Sigmoid colon (tissue), 7 donors: ENCODE measurements at places on chromosomes 7 and 10. TPM values are rescaled to one million over a fixed set of nuclear protein-coding genes. Genes with fewer than 3 reads are reported as not detected.
A peak's percentile ranks its signal among the peaks of the same experiment; 100 is the strongest.

SEC24C gene
- polyA plus RNA-seq: 52.3 TPM

HPSE2 gene
- 0.52 TPM for polyA plus RNA-seq

DNA sequence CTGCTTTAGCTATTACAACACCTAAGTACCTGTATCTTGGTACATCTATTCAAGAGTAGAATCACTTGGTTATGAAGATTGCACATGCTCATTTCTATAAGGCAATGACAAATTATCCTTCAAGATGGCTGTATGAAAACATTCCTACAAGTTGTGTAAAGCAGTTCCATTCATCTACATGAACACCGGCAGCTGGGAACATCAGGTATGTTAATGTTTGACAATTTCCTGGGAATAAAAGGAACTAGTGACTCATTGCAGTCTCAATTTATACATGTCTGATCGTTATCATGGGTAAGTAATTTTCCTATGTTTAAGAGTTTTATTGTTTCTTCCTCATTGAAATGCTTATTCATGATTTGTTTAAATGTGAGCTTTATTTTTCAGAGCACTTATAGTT lies 203.2 kb upstream of the SEMA3E start:
- H3K4me3 ChIP-seq: no peak overlapping the region
- no peaks in the 10 kb centered on the region for H3K4me1 ChIP-seq
- H3K36me3 ChIP-seq: no peaks in the 10 kb centered on the region
- no peak for DNase-seq
- H3K27me3 ChIP-seq: no peaks in the 10 kb centered on the region

- H3K36me3 ChIP-seq: no peaks in the 10 kb centered on the region
- no peak for DNase-seq
- no peaks in the 10 kb centered on the region for H3K27me3 ChIP-seq
- H3K4me3 ChIP-seq: no peak overlapping the region
- no peak overlapping the region for H3K27ac ChIP-seq
Measured at GRCh38 chr7:12127455-12127854, 83.6 kb upstream of the TMEM106B start.

CCZ1 gene
- polyA plus RNA-seq: 55.1 TPM

- no peak for DNase-seq
- no peak overlapping the region for H3K4me3 ChIP-seq
- no peaks in the 10 kb centered on the region for H3K27me3 ChIP-seq
Measured at GRCh38 chr7:51081270-51081890, 235.2 kb downstream of the COBL start.

DNA sequence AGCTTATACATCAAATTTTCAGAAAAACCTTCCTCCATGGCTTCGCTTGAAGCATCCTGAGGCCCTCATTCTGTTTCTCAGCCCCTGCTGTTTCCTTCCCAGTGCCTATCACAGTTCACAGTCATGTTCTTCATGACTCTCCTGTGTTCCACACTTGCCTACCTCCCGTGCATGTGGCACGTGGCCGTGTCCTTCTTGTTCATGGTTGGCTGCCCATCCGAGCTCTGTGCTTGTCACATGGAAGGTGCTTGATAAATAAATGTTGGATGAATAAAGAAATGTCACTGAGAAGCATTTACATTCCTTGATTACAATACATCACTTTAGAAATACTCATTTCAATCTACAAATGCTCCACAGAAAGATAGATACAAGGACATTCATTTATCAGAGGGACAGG lies 23.7 kb upstream of the EGFR start:
- H3K27ac ChIP-seq: no peak overlapping the region
- H3K36me3 ChIP-seq: no peaks in the 10 kb centered on the region
- no peak overlapping the region for H3K4me3 ChIP-seq
- H3K27me3 ChIP-seq: no peaks in the 10 kb centered on the region

GRCh38 chr10:50619882-50620281 lies 3.9 kb downstream of the SGMS1 start:
- H3K4me1 ChIP-seq: peaks cover 36% of the 10 kb centered on the region
- no peak overlapping the region for H3K4me3 ChIP-seq
- no peak for DNase-seq
- H3K27ac ChIP-seq: peak overlapping the region; percentile 4

- H3K4me3 ChIP-seq: no peak overlapping the region
- no peak overlapping the region for H3K27ac ChIP-seq
- H3K27me3 ChIP-seq: no peaks in the 10 kb centered on the region
Measured at GRCh38 chr7:44750921-44751571, 2.4 kb downstream of the ZMIZ2 start.

GRCh38 chr10:69742928-69743602 lies 58.6 kb upstream of the COL13A1 start:
- no peak overlapping the region for H3K27ac ChIP-seq
- no peaks in the 10 kb centered on the region for H3K36me3 ChIP-seq
- DNase-seq: no peak
- H3K4me3 ChIP-seq: no peak overlapping the region
- no peaks in the 10 kb centered on the region for H3K4me1 ChIP-seq

FAM180A gene
- polyA plus RNA-seq: 1.8 TPM

DNA sequence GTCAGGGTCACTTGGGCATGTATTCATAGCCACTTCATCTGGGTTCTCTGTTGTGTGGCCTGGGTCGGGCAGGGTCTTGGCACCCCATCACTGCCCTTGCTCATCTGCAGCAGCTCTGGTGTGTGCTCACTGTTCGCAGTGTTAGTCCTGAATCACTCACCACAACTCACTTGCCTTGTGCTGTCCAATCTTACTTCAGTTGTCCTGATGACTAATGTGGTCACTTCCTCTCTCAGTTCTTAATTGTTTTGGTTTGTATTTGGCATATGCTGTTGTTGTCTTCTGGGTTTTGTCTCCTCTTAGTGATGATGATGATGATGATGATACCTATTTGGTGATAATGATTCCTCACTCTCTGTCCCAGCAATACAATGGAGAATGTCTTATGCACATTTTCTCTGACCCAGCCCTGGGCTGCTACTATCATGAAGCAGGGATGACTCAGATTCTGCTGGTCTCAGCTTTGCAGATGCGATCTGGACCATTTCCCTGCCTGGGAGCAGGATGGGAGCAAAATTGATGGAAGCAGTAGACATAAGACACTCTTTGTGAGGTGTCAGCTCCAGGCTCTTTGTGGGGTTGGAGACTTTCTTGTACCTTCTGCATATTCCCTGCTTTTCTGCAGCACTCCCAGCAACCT lies 17.0 kb downstream of the ADRA2A start:
- H3K27ac ChIP-seq: no peak overlapping the region
- no peaks in the 10 kb centered on the region for H3K4me1 ChIP-seq
- no peak for DNase-seq
- H3K4me3 ChIP-seq: no peak overlapping the region
- H3K27me3 ChIP-seq: no peaks in the 10 kb centered on the region
- no peaks in the 10 kb centered on the region for H3K36me3 ChIP-seq

ANKRD61 gene
- not detected for polyA plus RNA-seq

DNA sequence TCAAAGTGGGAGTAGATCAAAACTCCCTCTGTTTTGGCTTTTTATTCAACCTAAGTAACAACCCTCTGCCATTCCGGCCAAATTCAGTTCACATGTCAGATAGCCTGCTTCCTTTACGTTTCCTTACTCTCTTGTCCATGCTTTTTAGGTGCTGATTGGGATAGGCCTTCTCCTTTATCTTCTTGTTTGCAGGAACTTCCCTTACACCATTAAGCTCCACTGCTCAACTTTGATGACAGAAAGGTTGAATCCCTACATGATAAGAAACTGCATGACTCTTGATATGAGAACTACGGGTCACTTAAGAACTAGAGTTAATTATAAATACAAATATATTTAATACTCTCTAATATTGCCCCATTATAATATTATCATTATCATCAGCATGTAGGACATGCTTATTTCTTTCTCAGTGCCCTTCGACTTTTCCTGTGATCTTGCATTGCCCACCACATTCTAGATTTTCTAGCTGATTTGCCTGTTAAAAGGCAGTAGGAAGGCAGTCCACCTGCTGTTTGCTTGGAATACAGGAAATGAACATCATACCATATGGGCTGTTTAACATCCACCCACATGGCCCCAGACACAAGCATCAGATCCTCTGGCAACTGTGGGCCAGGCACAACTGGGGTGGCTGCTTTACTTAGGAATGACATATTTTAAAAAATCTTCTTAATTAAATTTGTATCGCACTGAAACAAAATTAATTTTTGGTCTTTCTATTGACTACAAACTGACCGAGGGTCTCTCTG lies 59.7 kb upstream of the CCDC6 start:
- no peaks in the 10 kb centered on the region for H3K36me3 ChIP-seq
- no peaks in the 10 kb centered on the region for H3K27me3 ChIP-seq
- H3K4me3 ChIP-seq: no peak overlapping the region
- no peak overlapping the region for H3K27ac ChIP-seq
- no peaks in the 10 kb centered on the region for H3K4me1 ChIP-seq
- no peak for DNase-seq

ATOH7 gene
- polyA plus RNA-seq: 0.60 TPM

- H3K27me3 ChIP-seq: no peaks in the 10 kb centered on the region
- H3K4me1 ChIP-seq: no peaks in the 10 kb centered on the region
- no peak for DNase-seq
- no peak overlapping the region for H3K4me3 ChIP-seq
- no peaks in the 10 kb centered on the region for H3K36me3 ChIP-seq
Measured at GRCh38 chr10:44682507-44682906, 228.6 kb upstream of the TMEM72 start.

GRCh38 chr7:90951986-90952954 lies 312.0 kb upstream of the FZD1 start:
- H3K4me1 ChIP-seq: peaks cover 7% of the 10 kb centered on the region
- H3K27me3 ChIP-seq: no peaks in the 10 kb centered on the region
- no peak overlapping the region for H3K27ac ChIP-seq
- DNase-seq: no peak

IFIT1 gene
- 27.1 TPM for polyA plus RNA-seq

SEMA3D gene
- polyA plus RNA-seq: 0.60 TPM

- H3K4me3 ChIP-seq: no peak overlapping the region
- H3K4me1 ChIP-seq: peaks cover 33% of the 10 kb centered on the region
- no peak for DNase-seq
- no peaks in the 10 kb centered on the region for H3K36me3 ChIP-seq
- no peak overlapping the region for H3K27ac ChIP-seq
- peaks cover 95% of the 10 kb centered on the region for H3K27me3 ChIP-seq
Measured at GRCh38 chr7:157018997-157019608, 8.6 kb upstream of the MNX1 start.

GRCh38 chr7:82109288-82109687 lies 334.3 kb downstream of the CACNA2D1 start:
- H3K27me3 ChIP-seq: no peaks in the 10 kb centered on the region
- no peak for DNase-seq
- H3K4me3 ChIP-seq: no peak overlapping the region
- no peaks in the 10 kb centered on the region for H3K4me1 ChIP-seq

BHLHA15 gene
- not detected for polyA plus RNA-seq

DNA sequence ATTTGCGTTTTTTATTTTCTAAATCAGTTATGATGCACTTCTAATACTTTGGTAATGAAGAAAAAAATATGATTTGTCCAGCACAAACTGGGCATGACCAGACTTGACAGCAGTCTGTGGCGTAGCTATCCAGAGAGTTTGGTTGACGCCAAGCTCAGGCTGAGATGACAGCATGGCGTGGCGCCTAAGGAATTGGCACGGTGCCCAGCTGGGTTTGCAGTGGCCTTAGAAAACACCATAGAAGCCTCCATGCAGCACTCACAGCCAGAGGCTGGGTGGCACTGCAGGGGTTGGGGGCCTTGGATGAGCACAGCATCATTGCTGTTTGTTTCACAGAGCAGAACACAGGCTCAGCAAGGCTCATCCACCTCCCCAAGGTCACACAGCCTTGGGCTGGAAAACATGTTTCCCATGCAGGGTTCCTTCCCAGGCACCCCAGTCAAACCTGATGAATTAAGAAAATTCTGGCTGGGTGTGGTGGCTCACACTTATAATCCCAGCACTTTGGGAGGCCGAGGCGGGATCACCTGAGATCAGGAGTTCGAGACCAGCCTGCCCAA lies 88.9 kb downstream of the GTF2IRD1 start:
- H3K36me3 ChIP-seq: peaks cover 8% of the 10 kb centered on the region
- no peak overlapping the region for H3K4me3 ChIP-seq
- no peaks in the 10 kb centered on the region for H3K4me1 ChIP-seq
- no peak for DNase-seq
- H3K27me3 ChIP-seq: no peaks in the 10 kb centered on the region
- no peak overlapping the region for H3K27ac ChIP-seq

GRCh38 chr7:106729720-106730385 lies 68.9 kb upstream of the CCDC71L start:
- no peaks in the 10 kb centered on the region for H3K4me1 ChIP-seq
- H3K27me3 ChIP-seq: no peaks in the 10 kb centered on the region
- no peak for DNase-seq
- H3K36me3 ChIP-seq: no peaks in the 10 kb centered on the region

DNA sequence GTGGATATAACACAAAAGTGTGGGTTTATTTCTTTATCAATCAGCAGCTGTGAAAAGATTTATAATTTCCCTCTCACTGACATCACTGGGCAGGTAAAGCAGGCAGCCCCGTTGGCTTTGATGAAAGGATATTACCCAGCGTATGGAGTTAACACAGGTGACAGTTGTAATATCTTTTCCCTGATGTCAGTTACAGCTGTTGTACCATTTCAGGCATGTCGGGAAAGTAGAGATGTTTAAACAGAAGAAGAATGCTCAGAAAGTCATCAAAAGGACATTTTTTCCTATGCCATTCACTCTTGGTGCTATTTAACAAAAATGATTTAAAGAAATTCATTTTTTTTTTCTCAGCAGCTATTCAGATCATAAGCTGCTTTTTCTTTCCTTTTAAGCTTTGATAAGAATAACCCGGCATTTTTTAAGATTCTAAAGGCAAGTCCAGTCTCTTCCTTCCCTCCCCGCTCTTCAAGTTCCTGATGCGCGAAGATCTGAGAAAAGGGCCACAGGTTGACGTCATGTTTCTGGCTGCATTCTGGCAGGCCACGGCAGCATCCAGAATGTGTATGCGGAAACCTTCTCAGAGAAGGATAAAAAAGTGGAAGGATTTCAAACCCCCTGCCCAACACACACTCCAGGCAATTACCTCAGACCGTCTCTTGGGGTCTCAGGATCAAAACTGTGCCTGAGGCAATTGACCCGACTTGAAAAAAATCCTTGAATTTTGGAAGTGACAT lies 32.5 kb upstream of the ADAM12 start:
- no peak overlapping the region for H3K4me3 ChIP-seq
- no peaks in the 10 kb centered on the region for H3K4me1 ChIP-seq
- no peak overlapping the region for H3K27ac ChIP-seq
- H3K36me3 ChIP-seq: no peaks in the 10 kb centered on the region

GRCh38 chr7:2971914-2972834 lies 71.5 kb downstream of the CARD11 start:
- H3K4me1 ChIP-seq: no peaks in the 10 kb centered on the region
- no peak overlapping the region for H3K4me3 ChIP-seq
- H3K36me3 ChIP-seq: no peaks in the 10 kb centered on the region
- no peaks in the 10 kb centered on the region for H3K27me3 ChIP-seq
- no peak overlapping the region for H3K27ac ChIP-seq

DNA sequence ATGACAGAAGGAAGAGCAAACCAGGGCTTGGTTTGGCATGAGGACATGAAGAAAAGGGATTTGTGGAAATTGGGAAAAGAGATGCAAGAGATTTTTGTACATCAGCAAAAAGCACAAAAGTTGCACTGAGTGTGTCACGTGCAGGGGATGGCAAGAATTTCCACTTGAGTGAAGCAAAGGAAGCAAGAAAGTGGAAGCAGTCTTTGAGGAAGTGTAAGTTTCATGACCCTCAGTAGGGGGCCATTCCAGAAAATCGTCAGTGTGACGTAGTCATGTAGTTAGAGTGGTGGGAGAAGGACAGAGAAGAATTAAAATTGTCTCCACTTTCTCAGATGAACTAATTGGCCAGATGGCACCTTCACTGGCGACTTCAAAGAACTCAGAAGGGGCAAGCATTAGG lies 123.3 kb upstream of the FZD1 start:
- no peak overlapping the region for H3K4me3 ChIP-seq
- no peaks in the 10 kb centered on the region for H3K27me3 ChIP-seq
- no peaks in the 10 kb centered on the region for H3K4me1 ChIP-seq
- no peak for DNase-seq
- H3K27ac ChIP-seq: no peak overlapping the region

CYP17A1 gene
- 0.92 TPM for polyA plus RNA-seq
